Activated T-cell treated with anti-CD3 and anti-CD28 coated beads, Interleukin-2, amount 50 U/mL, for 1 hour (primary cell): ENCODE measurements at places on chromosomes 11 and 22.

- DNase-seq = no peak
These were observed 390 bp upstream of the HTATIP2 start for GRCh38 chr11:20363149-20363499.

GRCh38 chr11:5547982-5548381, 358 bp downstream of the OR52H1 start:
- no peak for DNase-seq

- DNase-seq = no peak
These were observed 493.2 kb downstream of the MIAT start for GRCh38 chr22:27150544-27150941.

- DNase-seq = no peak
These were observed 23.6 kb upstream of the LMO2 start for GRCh38 chr11:33915526-33915925.
